Left colon (tissue), 2 donors: ENCODE measurements at places on chromosomes 13 and 19. TPM values are rescaled to one million over a fixed set of nuclear protein-coding genes. Genes with fewer than 3 reads are reported as not detected.

The TYROBP gene
- 8.2 TPM for total RNA-seq

The SGCG gene
- total RNA-seq, result 0.36 TPM

The SLITRK6 gene
- 3.3 TPM for total RNA-seq

The KLK8 gene
- total RNA-seq, result not detected

The NMRK2 gene
- total RNA-seq, result not detected

The CASP14 gene
- total RNA-seq, result not detected

The ZNF816 gene
- total RNA-seq, result 14.2 TPM

The DPF1 gene
- not detected for total RNA-seq

The HOMER3 gene
- 3.9 TPM for total RNA-seq

The CEBPA gene
- total RNA-seq, result 73.5 TPM

The FDX2 gene
- 11.2 TPM for total RNA-seq

The ZNF225 gene
- total RNA-seq, result 3.7 TPM

The ZNF415 gene
- total RNA-seq, result 7.2 TPM

The DCLK1 gene
- total RNA-seq, result 7.3 TPM

The CYP4F2 gene
- 11.1 TPM for total RNA-seq

The MCF2L gene
- 86.9 TPM for total RNA-seq

The LILRB4 gene
- total RNA-seq, result 2.1 TPM

The RFC3 gene
- total RNA-seq, result 3.5 TPM

The PRTN3 gene
- not detected for total RNA-seq

The PALM gene
- 8.7 TPM for total RNA-seq

The FAM83E gene
- 247 TPM for total RNA-seq

The LONP1 gene
- 48.9 TPM for total RNA-seq

The DACH1 gene
- 5.4 TPM for total RNA-seq

The MYDGF gene
- total RNA-seq, result 96.0 TPM

The TTC9B gene
- total RNA-seq, result 0.37 TPM

The ZNF8 gene
- 4.1 TPM for total RNA-seq

The CYP2B6 gene
- total RNA-seq, result 4.6 TPM

The WDR88 gene
- total RNA-seq, result not detected

The CLIP3 gene
- total RNA-seq, result 3.1 TPM

The KIR2DL1 gene
- not detected for total RNA-seq

The PLVAP gene
- total RNA-seq, result 42.1 TPM

The LGALS7 gene
- total RNA-seq, result not detected

The KLK12 gene
- total RNA-seq, result 0.81 TPM

The ZNF444 gene
- 24.8 TPM for total RNA-seq

The SCAF1 gene
- total RNA-seq, result 60.9 TPM

The RASIP1 gene
- 2.7 TPM for total RNA-seq

The FUT3 gene
- 253 TPM for total RNA-seq

The TEX29 gene
- total RNA-seq, result not detected

The FXYD3 gene
- total RNA-seq, result 4,169 TPM

The ENOX1 gene
- total RNA-seq, result 0.87 TPM

The PLK5 gene
- not detected for total RNA-seq

The LIM2 gene
- total RNA-seq, result not detected
